ENCODE measurements at places on chromosomes 7 and 10.
A peak's percentile ranks its signal among the peaks of the same experiment; 100 is the strongest.

DNA sequence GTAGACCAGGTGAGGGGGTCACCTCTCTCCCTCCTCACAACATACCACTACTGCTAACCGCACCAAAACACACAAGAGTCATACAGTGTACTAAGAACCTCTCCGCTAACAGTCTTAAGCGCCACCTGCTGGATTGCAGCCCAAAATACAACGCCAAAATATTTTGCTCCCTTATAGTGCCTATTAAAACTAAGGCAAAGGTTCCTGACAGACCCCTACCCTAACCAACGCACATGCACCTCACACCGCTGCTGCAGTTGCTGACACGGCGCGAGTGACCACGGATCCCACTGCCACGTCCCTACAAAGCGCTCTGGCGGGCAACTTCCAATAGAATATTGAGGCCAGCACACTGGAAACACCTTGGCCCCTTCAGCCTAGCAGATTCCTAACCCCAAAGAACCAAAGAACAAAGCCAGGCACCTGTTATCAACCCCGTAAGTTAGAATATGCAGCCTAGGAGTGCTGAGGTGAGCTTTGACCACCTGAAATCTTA, 563.6 kb upstream of the SEMA3D start:
- DNase-seq = peak; percentile 64

DNA sequence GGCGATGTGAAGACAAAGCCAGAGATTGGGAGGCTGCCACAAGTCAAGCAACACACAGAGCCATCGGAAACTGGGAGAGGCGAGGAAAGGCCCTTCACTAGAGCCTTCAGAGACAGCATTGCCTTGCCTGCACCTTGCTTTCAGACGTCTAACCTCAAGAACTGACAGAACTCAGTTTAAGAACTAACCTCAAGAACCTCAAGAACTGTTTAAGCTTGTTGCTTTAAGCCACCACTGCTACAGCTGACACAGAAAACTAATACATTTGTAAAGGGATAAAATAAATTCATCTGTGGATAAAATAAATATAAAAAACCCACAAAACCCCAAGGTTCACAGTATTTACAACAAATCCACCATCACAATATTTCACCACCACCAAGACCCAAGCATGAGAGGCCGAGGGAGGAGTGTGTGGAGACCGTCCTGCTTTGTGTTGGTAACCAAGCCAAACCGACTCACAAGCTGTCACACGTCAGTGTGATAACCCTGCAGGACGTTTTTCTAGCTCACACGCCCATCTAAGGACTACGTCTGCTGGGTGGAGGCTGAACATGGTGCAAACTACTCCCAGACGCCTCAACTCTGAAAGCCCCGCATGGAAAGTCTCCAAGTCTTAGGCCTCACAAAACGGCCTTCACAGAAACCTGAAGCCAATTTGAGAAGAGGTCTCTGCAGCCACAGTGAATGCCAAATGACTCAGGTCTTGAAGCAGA, 116.8 kb downstream of the ABLIM1 start:
- DNase-seq = peak; percentile 87

DNA sequence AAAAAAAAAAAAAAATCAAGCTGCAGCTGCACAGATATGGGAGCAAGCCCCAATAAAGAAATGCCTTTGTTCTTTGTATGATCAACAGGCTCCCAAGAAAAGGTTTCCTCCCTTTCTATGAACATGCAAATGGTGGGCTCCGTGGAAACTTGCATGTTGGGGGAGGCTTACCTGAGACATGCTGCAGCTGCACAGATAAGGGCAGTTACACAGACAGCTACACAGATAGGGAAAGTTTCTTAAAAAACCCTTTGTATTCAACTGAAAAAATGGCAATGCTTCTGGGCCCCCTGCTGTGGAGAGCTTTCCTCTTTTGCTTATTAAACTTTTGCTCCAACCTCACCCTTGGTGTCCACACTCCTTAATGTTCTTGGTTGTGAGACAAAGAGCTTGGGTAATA, 29.8 kb upstream of the ZNF746 start:
- no peak for DNase-seq

- no peak for DNase-seq
Measured at GRCh38 chr7:117781707-117782106, 91.5 kb downstream of the CTTNBP2 start.

- DNase-seq = no peak
Measured at GRCh38 chr7:112020800-112021199, 185.4 kb downstream of the DOCK4 start.

- peak; percentile 98 for DNase-seq
Measured at GRCh38 chr10:72308320-72308987, 34.7 kb downstream of the DDIT4 start.

GRCh38 chr7:11300241-11300640, 326.6 kb downstream of the PHF14 start:
- DNase-seq = no peak

DNA sequence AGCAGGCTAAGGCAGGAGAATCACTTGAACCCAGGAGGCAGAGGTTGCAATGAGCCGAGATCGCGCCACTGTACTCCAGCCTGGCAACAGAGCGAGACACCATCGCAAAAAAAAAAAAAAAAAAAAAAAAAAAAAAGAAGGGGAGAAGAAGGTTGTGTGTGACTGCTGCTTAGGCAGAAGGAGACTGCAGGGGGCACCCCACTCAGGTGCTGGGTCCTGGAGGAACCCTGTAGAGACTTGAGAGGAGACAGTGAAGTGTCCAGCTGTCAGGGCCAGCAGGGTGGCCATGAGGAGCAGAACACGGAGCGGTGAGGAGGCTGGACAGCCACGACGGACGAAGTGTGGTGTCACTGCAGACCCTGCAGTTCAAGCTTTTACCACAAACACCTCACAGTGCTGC, 99.0 kb upstream of the NMT2 start:
- DNase-seq = no peak

Measured in fibroblast of pulmonary artery (primary cell).